ENCODE measurements at places on chromosomes 1 and 21. TPM values are rescaled to one million over a fixed set of nuclear protein-coding genes. Genes with fewer than 3 reads are reported as not detected.

Gene CNR2
- 2.0 TPM for total RNA-seq

Gene AMIGO1
- total RNA-seq: 8.2 TPM

Gene CRB1
- not detected for total RNA-seq

Gene AGT
- total RNA-seq: not detected

Gene MRAP
- not detected for total RNA-seq

Gene UMODL1
- total RNA-seq: 0.30 TPM

Gene TNFRSF8
- total RNA-seq: 0.22 TPM

DNA sequence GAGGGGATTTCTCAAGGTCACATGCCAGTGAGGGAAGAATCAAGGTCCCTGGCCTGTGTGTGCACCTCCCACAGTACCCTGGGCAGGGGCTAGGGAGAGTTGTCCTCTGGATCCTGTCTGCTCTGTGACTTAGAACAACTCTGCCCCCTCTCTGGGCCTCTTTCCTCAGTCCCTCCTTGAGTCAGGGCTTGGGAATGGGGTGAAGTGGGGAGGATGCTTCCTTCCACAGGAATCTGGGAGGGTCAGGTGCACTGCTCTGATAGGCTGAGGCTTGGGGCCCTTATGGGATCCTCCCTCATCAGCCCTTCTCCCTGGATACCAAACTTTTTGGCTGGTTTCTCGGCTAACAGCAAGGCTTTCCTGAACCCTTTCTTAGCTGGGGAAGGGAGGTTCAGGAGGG, 2.5 kb downstream of the TRNP1 start:
- H3K36me3 ChIP-seq: no peaks in the 10 kb centered on the region
- no peak overlapping the region for H3K4me3 ChIP-seq
- H3K27ac ChIP-seq: no peak overlapping the region
- H3K27me3 ChIP-seq: peaks cover 65% of the 10 kb centered on the region
- no peak for DNase-seq

GRCh38 chr1:88685259-88685620, 1.2 kb downstream of the PKN2 start:
- peaks cover 4% of the 10 kb centered on the region for H3K36me3 ChIP-seq
- peaks cover 15% of the 10 kb centered on the region for H3K4me1 ChIP-seq
- H3K27ac ChIP-seq: peak overlapping the region; percentile 95
- H3K4me3 ChIP-seq: peak overlapping the region; percentile 98
- DNase-seq: no peak

GRCh38 chr1:231581859-231582258, 44.7 kb upstream of the DISC1 start:
- H3K4me3 ChIP-seq: no peak overlapping the region
- H3K4me1 ChIP-seq: peaks cover 2% of the 10 kb centered on the region
- H3K27ac ChIP-seq: no peak overlapping the region
- no peaks in the 10 kb centered on the region for H3K36me3 ChIP-seq
- no peak for DNase-seq

DNA sequence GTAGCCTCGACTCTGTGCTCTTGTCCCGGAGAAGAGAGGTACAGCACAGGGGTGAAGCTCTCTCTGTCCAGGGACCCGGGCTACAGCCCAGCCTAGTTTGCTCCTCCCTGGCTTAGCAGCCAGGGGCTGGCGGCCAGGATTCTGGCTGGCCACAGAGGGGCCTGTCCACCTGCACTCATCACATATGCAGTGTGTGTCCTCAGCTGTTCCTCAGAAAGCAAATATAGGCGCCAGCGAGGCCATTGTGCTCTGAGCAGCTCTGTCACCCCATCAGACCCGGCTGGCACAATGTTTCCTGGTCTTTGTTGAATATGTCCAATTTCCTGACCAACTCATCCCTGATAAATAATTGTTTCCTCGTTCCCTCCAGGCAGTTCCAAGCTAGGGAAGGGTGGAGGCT, 28.5 kb downstream of the KCND3 start:
- H3K27me3 ChIP-seq: peaks cover 12% of the 10 kb centered on the region
- DNase-seq: no peak
- H3K4me1 ChIP-seq: no peaks in the 10 kb centered on the region
- H3K4me3 ChIP-seq: no peak overlapping the region

GRCh38 chr1:36486439-36487335, 4.0 kb upstream of the CSF3R start:
- DNase-seq: no peak
- H3K36me3 ChIP-seq: no peaks in the 10 kb centered on the region
- no peak overlapping the region for H3K27ac ChIP-seq
- peaks cover 23% of the 10 kb centered on the region for H3K27me3 ChIP-seq

GRCh38 chr1:156912861-156913808, 7.3 kb upstream of the LRRC71 start:
- H3K4me1 ChIP-seq: peaks cover 1% of the 10 kb centered on the region
- H3K4me3 ChIP-seq: no peak overlapping the region
- H3K27ac ChIP-seq: no peak overlapping the region

GRCh38 chr1:151553659-151554058, 13.6 kb downstream of the TUFT1 start:
- no peaks in the 10 kb centered on the region for H3K36me3 ChIP-seq
- no peak overlapping the region for H3K27ac ChIP-seq
- peaks cover 4% of the 10 kb centered on the region for H3K27me3 ChIP-seq
- no peak for DNase-seq

GRCh38 chr1:167924102-167924501, 10.2 kb upstream of the ADCY10 start:
- peaks cover 12% of the 10 kb centered on the region for H3K36me3 ChIP-seq
- no peaks in the 10 kb centered on the region for H3K4me1 ChIP-seq
- no peak overlapping the region for H3K27ac ChIP-seq
- H3K4me3 ChIP-seq: no peak overlapping the region

DNA sequence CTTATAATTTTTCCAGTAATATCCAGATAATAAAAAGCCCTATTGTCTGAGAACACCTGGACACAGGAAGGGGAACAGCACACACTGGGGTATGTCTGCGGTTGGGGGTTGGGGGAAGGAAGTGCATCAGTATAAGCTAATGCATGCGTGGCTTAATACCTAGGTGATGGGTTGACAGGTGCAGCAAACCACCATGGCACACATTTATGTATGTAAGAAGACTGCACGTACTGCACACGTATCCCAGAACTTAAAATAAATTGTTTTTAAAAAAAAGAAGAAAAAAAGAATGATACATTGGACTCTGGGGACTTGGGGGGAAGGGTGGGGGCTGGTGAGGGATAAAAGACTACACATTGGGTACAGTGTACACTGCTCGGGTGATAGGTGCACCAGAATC, 144.9 kb upstream of the C1orf174 start:
- no peak overlapping the region for H3K27ac ChIP-seq
- no peaks in the 10 kb centered on the region for H3K36me3 ChIP-seq
- H3K27me3 ChIP-seq: peaks cover 14% of the 10 kb centered on the region
- H3K4me1 ChIP-seq: peaks cover 8% of the 10 kb centered on the region
- no peak overlapping the region for H3K4me3 ChIP-seq

- peaks cover 19% of the 10 kb centered on the region for H3K4me1 ChIP-seq
- DNase-seq: no peak
- H3K36me3 ChIP-seq: no peaks in the 10 kb centered on the region
- peak overlapping the region; percentile 17 for H3K4me3 ChIP-seq
Measured at GRCh38 chr1:54813485-54814125, 12.5 kb upstream of the TTC22 start.

DNA sequence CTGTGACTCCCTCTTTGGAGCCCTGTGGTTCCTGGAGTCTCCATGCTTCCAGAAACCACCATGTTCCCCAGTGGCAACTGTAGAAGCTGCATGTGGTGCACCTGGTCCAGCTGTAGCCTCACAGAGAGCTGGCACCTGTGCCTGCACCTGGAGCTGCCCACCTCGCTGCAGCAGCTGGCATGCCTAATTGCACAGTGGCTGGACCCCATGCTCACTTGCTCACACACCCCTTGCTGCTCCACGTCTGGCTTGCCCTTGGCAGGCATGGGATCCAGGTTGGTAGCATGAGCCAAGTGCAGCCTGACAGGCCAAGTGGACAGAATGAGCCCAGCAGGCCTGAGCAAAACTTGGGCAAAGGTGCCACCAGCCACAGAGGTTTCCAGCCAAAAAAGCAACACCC, 680.1 kb downstream of the MATN1 start:
- H3K4me3 ChIP-seq: no peak overlapping the region
- H3K27ac ChIP-seq: no peak overlapping the region
- H3K36me3 ChIP-seq: no peaks in the 10 kb centered on the region

- H3K36me3 ChIP-seq: peaks cover 5% of the 10 kb centered on the region
- H3K4me1 ChIP-seq: peaks cover 2% of the 10 kb centered on the region
- H3K27me3 ChIP-seq: no peaks in the 10 kb centered on the region
- DNase-seq: no peak
- H3K4me3 ChIP-seq: no peak overlapping the region
Measured at GRCh38 chr21:29382030-29382654, 83.4 kb downstream of the BACH1 start.

GRCh38 chr1:109249654-109250401, 489 bp downstream of the CELSR2 start:
- H3K4me3 ChIP-seq: peak overlapping the region; percentile 57
- H3K27me3 ChIP-seq: peaks cover 6% of the 10 kb centered on the region
- DNase-seq: no peak
- H3K4me1 ChIP-seq: no peaks in the 10 kb centered on the region

DNA sequence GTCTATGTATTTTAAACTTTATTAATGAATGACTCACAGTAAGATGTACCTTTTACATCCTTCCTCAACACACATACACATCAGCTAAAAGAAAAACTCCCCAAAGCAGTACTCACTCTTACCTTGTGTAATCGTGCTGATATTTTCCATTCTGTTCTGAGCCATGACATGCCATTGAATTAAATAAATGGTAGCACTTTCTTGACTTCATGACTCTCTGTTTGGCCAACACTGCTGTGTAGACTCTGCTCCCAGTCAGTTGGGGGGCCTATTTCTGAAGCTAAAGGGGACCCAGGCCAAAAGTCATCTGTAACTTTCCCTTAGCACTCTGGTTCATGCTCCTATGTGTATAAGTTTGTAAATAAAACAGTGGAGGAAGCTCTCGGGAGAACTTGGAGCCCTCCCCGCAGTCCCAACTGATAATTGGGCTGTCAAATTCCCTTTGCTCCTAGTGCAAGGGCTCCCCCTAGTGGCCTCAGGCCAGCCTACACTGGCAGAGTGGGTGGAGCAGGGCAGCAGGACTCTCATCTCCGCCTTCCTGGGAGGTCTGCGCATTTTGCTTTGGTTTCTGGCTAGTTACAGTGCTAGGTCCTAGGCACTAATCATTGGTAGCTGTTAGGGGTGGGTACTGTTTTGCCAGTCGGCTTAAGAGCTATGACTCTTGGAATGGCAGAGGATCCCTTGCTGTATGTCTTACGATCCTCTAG, 1.7 kb upstream of the FYB2 start:
- no peak overlapping the region for H3K4me3 ChIP-seq
- peak; percentile 71 for DNase-seq
- no peak overlapping the region for H3K27ac ChIP-seq
- H3K27me3 ChIP-seq: peaks cover 6% of the 10 kb centered on the region
- no peaks in the 10 kb centered on the region for H3K36me3 ChIP-seq

DNA sequence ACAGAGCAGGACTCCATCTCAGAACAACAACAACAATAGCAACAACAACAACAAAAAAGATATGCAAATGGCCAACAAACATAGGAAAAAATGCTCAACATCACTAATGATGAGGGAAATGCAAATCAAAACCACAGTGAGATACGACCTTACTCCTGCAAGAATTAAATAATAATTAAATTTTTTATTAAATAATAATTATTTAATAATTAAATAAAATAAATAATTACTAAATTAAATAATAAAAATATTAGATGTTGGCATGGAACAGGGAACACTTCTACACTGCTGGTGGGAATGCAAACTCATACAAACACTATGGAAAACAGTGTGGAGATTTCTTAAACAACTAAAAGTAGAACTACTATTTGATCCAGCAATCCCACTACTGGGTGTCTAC, 1022.3 kb upstream of the B3GALT2 start:
- no peak overlapping the region for H3K4me3 ChIP-seq
- H3K27me3 ChIP-seq: no peaks in the 10 kb centered on the region
- H3K27ac ChIP-seq: no peak overlapping the region

All from activated naive CD8-positive, alpha-beta T cell treated with anti-CD3 and anti-CD28 coated beads, Interleukin-2, amount 10 ng/mL, durations not matched to agents 7 days and 5 days (primary cell).